Stimulated activated CD8-positive, alpha-beta memory T cell treated with anti-CD3 and anti-CD28 coated beads, Interleukin-15, amount 100 ng/mL, for 4 hours (primary cell): ENCODE measurements at places on chromosomes 2 and 18.

DNA sequence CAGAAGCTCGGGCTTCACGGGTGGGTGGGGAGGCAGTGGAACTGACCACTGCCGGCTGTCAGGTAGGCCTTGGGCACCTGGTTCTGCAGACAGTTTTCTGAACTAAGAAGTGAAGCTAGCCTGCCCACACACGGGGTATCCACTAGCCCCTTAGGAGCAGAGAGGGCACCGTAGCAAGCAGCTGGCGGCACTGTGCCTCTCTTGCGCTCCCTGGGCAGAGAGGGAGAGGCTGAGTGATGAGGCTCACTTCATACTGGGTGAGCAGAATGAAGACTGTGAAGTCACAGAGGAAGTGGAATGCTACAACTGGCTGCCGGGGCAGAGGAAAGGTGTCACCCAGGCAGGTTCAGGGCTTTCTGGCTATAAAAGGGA, 753 bp downstream of the ITPRIPL1 start:
- no peak for DNase-seq

DNA sequence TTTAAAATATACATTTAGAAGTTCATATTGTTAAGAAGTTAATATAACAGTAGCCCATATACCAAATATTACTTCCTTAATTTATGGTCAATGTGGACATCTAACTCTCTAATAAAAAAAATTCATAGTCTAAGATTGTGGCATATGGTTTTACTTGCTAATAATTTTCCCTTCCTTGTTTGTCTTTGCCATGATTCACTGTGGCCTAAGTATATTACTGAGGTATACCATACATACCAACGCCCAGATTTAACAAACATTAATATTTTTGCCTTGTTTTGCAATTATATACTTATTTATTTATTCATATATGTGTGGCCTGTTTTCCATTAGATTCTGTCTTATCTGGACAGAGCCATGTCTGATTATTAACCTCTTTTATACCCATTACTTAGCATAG, 54.6 kb upstream of the CCDC150 start:
- DNase-seq = no peak

DNA sequence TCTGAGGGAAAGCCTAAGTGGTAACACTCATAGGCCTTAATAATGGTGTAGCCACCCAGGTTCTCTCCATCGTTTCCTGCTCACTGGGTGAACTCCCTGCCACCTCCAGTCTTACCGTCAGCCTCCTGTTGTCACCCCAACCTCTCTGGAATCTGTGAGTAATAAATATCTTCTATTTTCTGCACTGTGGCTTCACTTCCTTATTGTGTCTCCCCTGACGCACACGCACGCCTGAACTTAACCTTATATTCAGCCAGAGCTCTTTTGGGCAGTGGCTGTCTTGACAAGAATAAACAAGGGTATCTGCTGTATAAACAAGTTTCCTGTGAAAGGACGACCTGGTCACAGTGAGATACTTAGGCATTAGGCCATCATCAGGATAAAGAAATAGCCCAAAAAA, 467.2 kb downstream of the SPAG16 start:
- no peak for DNase-seq

DNA sequence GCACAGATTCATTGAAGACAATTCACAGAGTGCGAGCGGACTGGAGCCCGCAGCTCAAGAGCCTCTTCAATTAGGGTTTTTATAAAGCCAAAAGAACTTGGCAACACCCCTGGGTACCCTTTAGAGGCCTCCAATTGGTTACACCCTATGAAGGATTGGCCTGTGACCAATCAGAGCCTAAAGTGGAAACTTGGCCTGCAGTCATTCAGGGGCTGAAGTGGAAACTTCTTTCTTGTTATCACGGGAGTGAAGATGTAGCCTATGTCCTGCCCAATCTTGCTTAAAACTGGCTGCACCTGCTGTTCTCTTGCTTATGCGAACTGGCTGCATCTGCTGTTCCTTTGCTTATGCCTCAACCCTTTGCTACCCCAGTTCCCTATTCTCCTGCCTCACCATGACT, 1.8 kb upstream of the HJURP start:
- no peak for DNase-seq

DNA sequence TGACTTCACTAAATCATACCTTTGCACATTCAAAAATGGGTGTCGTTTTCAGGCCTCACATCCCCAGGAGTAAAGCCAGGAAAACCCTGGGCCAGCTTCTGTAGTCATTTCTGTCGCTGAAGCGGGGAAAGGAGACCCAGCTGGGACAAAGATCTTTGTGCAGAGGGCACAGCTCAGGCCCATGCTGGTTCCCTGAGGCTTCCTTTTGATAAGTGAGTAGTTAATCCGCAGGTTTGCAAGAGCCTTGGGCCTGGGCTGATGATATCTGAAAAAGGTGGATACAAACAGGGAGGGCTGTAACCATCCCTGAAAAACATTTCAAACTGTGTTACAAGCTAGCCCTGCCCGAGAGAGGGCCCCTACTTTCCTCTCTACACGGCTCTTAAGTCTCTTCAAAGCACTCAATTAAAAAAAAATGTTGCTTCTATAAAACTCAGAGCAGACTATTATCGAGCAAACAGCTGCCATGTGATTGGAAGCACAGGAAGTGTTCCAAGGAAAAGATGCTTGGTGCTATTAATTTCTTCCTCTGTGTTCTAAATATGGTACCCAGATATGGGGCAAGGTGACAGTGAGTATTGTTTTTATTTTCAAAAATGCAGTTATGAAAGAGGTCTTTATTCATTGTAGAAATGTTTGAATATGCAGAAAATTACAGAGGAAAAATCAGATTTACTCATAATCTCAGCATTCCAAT, 117.2 kb downstream of the LNPK start:
- DNase-seq = no peak

- DNase-seq = no peak
Observed at GRCh38 chr2:137950238-137950637, 14.0 kb upstream of the HNMT start.

DNA sequence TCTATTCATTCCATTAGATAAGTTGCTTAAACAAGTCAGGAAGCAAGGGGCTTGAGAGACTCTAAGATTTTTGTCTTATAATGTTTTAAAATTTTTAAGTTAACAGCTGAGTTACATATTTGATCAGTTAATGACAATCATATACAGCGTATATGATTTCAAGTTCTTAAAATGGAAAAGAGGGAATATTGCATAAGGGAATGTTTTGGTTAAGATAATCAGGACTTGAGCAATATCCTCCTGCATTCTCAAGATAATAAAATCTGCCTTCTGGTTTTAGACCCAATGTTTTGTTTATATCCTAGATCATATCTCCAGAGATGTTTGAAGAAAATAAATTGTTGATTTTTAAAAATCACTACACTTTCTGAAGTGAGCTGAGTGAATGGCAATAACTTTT, 13.4 kb upstream of the DYNC1I2 start:
- no peak for DNase-seq

GRCh38 chr2:100629309-100629708, 66.5 kb downstream of the PDCL3 start:
- DNase-seq = no peak

DNA sequence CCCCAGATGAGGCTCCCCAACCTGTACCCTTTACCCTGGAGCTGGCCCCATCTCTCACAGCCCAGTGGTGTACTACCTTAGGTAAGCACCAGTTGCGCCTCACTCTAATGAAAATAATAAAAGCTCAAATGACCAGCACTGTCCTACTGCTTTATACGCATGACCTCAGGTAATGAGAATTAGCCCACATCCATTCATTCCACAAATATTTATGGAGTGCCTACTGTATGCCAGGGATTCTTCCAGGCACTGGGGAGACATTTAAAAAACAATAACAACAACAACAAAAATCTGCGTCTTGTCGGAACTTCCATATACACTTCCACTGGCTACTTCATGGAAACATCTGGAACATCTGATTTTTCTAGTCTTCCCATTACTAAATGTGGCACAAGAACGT, 20.8 kb downstream of the HPCAL1 start:
- no peak for DNase-seq

DNA sequence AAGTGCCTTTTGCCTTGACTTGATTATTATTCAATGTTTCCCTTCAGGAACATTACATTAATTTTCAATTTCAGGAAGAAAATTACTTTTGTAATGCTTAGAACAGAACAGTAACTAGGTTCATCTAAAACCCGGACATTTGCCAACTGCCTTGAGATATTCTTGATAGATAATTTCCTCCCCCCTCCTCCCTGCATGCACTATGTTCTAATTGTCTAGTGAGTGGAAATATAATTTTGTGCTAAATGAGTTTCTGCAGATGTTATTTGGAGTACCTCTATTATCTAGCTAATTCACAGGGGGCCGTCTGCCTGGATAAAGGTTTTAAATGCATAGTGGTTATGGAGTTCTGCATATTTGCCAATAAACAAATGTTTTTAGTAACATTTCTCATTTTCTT, 200.3 kb upstream of the SLC39A10 start:
- DNase-seq = no peak

DNA sequence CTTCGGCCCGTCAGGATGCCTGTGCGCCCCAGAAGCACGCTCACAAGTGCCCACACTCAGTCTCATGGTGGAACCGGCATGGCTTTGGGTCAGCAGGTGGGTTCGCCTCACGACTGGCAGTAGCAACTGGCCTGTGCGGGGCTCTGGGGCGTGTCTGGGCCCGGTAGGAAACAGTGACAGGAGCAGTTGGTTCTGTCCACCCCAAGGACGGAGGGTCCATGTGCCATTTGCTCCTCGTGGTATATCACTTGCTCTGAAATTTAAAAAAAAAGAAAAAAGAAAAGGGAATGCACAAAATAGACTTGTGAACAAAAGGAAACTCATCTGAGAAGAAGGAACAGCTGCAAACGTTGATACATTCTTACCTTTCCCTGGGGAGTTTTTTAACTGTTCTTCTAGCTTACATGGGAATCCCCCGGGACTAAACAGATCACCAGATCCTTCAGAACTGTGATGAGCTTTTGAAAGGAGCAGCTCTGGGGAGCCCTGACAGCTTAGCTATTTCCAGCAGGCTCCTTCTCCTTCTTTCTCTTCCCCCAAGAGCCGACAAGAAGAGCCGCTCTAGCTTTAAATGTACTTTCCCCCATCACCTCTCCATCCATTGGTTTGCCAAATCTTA, 42.8 kb downstream of the TRAPPC12 start:
- no peak for DNase-seq

DNA sequence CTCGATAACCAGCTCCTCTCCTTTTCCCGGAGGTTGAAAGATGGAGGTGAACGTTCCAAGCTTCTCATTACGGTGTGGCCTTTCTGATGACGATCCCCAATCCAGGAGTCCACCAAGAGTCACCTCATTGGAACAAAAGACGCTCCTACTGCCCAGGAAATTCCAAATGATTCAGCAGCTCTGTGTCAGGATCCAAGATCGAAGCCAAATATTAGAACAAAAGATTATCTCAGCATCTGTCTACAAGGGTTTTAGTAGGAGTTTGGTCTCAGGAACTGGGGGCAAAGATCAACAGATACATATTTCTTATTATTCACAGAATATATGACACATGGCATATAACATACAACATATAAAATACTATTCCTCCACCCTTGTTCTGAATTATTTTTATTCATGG, 161.1 kb upstream of the RAB12 start:
- DNase-seq = no peak

DNA sequence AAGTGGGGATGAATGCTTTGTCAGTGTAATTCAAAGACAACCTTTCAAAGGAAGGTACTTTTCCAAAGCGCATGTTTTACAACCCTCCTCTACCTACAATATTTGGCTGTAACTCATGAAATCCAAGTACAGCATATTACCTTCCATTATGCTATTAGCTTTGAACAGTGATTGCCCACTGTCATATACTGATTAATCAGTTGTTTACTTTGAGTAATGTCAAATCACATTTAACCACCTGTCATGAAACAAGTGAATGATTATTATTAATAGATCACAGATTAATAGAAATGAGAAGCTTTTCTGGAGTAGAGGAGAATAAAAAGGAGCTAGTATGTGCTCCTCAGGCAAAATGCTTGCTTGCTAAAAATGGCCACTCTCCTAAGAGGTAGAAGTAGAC, 150.5 kb upstream of the SMAD7 start:
- DNase-seq = no peak

- DNase-seq = no peak
Observed at GRCh38 chr2:207984765-207985480, 40.4 kb downstream of the PLEKHM3 start.

DNA sequence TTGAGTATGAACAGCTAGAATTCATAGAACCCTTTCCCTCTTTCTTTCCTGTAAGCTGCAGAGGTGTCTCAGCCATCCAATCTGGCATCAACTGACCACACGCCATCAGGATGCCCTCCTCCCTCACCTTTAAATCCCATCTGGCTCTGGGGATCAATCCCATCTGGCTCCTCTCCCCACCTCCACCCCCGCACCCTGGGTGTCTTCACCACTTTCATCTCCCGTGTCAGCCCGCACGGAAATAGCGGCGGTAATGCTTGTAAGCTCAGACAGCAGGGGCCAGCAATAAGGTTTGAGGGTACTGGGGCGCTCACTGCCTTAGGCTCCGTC, 508 bp upstream of the TUBA4B start:
- DNase-seq = no peak

DNA sequence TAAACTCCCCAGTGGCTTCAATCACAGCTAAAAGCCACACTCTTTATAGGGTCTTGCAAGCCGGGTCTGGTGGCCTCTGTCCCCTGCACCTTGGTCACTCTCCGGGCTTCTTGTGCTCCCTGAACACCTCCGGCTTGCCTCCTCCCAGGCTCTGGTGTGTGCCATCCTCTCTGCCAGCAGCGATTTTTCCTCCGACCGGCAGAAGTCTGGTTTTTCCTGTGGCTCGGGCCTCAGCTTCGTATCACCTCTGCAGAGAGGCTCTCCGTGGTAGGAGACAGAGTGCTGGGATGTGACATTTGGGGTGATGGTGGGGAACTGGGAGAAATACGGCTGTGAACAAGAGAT, 58.8 kb upstream of the HPCAL1 start:
- no peak for DNase-seq

DNA sequence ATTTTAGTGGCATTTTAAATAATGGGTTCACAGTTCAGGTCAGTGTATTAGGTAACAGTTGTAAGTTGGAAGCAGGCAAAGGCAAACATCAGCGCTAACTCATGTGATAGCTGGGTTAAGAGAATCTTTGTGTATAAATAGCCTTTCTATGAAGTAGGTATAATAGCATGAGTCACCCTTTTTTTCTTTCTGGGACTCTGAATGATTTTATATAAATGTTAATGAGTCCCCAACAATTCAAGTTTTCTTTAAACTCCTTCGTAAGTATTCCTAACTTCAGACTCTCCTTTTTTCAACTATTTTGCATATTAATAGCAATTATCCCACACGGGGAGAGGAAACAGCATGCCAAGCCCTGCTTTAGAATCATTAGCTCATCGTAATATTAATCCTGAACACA, 384.3 kb downstream of the PIK3C3 start:
- DNase-seq = no peak
